H1 (cell line): ENCODE measurements at places on chromosomes 1 and 21. TPM values are rescaled to one million over a fixed set of nuclear protein-coding genes. Genes with fewer than 3 reads are reported as not detected.

GRCh38 chr1:11531314-11531870, 52.4 kb downstream of the DISP3 start:
- DNase-seq, result no peak

- no peak for DNase-seq
Observed at GRCh38 chr1:221470000-221470698, 271.7 kb downstream of the DUSP10 start.

QSOX1 gene
- total RNA-seq, result 120 and 123 TPM in 2 replicates

PGLYRP4 gene
- not detected in 2 replicates for total RNA-seq
